ENCODE measurements at places on chromosomes 3 and 15.

DNA sequence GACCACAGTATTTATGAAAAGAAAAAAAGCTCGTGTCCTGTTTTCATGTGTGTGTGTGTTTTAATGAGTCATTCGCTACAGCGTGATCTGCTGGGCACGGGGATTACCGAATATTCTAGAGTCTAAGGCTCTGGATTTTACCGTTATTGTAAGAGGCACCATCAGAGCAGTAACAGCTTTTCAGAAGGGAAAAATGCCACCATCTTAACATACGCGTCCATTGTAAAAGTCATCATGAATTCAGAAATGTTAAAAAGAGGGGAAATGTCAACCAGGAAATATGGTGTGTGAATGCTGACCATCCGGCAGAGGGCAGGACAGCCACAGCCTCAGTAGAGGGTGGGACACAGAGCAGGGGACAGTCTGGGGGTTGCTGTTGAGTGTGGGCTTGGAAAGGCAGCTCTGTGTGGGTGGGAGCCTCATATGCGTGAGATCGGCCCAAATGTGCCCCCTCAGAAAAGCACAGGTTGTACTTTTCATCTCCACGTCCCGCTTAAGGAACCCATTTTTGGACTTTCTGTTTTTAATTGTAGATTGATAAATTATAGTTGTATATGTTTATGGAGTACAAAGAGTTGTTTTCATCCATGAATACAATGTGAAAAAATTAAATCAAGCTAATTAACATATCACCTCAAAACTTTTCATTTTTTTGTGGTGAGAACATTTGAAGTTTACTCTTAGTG, 69.6 kb downstream of the ASB7 start:
- DNase-seq = no peak

DNA sequence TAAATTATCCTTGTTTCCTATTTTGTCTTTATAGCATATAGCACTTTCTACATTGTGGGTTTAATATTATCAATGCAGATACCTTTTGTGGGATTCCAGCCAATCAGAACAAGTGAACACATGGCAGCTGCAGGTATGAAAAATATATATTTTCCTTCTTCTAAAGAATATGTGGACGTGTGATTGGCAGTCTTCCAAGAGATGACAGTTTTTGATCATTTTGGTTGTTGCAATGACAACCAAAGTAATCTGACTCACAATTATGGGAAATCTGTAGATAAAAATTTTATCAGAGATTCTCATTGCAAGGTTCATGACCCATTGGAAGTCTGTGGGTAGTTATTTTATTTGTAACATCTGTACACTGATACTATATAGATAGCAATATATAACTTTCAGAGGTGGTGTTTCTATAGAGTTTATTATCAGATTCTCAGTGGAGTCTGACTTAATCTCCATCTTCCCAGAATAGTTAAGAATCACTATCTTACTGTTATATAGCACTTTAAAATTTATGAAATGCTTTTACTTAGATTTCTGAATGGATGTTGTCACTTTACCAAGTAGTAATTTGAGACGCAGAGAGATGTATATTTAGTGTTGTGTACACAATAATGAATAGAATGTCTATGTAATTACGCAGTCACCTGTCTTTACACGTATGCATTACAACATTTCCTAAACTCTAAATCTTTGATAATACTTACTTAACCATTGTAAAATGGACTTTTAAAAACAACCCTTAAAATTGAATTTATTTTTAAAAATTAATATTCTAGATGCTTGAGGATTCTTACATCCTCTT, 82.5 kb downstream of the STT3B start:
- DNase-seq = no peak

- DNase-seq = no peak
Measured at GRCh38 chr15:85691350-85692240, 103.1 kb downstream of the KLHL25 start.

- DNase-seq = no peak
Measured at GRCh38 chr15:89801471-89802195, 13.0 kb downstream of the ANPEP start.

GRCh38 chr3:112632596-112632995, 8.3 kb downstream of the CCDC80 start:
- DNase-seq = no peak

DNA sequence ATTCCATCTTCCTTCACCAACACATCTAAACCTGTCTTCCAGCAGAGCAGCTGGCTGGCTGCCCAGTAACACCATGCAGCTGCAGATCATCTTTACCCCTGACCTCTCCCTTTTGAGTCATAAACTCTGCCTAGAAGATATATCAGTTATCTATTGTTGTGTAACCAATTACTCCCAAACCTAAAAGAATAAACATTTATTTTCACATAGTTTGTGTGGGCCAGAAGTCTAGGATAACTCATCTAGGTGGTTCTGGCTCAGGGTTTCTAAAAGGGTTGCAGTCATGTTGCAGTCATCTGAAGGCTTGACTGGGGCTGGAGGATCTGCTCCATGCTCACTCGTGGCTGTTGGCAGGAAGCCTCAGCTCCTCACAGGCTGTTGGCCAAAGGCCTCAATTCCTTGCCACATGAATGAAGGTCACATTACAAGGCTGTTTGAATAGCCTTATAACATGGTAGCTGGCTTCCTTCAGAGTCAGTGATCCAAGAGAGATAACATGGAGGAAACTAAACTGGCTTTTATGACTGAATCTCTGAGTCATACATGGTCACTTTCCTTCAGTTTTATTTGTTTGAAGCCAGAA, 92.8 kb downstream of the GOLIM4 start:
- no peak for DNase-seq

DNA sequence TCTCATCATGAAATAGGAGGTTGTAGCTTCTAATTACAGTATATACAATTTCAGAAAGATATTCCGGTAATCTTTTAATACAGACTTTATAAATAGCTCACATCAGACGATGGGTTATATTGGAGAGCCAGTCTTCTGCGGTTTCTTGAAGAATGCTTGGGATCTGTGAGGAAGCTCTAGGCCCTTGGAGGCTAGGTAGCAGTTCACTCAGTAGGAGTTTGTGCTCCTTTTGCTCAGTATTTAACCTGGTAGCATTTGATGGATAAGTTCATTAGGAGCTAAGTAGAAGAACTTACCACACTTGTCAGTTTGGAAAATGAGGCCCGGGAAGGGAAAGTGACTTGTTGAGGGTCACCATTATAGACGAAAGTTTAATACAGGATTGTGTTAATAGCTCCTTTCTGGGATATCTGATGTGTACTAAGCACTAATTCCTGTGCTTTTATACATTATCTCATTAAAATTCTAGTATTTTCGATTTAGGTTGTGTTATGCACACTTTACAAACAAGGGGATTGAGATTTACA, 2.8 kb downstream of the FNDC3B start:
- no peak for DNase-seq

DNA sequence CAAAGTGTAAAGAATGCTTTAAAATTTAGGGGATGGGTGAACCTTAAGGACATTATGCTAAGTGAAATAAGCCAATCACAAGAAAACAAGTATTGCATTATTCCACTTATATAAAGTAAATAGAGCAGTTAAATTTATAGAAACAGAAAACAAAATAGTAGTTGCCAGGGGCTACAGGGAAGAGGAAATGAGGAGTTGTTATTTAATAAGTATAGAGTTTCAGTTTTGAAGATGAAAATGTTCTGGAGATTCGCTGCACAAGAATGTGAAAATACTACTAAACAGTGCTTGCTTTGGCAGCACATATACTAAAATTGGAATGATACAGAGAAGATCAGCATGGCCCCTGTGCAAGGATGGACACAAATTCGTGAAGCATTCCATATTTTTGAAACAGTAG, 32.0 kb downstream of the DNAH12 start:
- DNase-seq = no peak

GRCh38 chr3:183290216-183290615, 37.2 kb downstream of the B3GNT5 start:
- no peak for DNase-seq

DNA sequence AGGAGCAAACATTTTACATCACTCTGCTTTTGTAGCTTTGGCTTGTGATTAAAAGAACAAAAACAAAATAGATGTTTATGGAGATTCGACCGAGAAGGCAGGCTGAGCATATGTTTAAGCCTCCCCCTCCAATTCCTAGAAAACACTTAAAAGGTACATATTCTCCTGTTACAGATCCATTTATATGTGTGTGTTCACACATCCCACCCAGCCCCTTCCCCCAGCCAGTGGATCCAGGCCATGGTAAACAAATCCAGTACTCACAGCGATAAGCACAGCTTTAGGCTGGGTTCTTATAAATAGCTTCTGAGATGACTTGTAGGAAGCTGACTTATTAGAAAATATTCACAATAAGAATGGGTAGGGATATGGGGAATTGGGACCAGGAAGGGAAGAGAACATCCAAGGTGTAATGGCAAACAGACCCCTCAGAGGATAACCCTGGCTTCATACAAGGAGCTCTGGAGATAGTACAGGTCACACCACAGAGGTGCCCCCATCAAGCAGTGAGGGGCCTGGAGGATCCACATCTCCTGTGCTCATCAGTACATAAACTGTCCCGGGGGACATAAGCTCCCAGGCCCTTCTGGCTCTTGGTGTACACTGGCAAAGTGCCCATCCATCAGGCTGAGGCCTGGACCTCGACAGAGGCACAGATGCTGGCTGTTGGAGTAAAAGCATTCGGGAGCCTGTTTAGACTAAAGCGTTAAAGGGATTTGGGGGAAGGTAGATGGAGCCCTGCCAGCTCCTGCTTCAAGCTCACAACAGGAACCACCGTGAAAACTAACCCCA, 70.0 kb upstream of the UBE2E1 start:
- no peak for DNase-seq

DNA sequence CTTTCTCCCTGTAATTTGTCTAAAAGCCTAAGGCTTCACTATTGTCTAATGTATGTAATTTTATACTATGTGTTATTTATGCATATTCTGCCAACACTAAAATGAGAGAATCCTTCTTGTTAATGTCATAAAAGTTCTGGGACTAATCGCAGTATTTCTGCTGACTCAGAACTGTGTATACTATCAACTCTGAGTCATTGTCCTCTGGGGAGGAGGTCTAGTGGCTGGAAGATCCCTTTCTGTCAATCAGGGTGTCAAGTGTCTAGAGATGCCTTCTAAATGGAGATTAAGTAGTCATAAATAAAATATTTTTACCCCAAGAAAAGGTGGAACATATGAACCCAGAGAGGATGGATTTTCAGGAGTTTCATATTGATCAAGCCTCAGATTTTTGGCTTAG, 473.4 kb downstream of the AGBL1 start:
- no peak for DNase-seq

DNA sequence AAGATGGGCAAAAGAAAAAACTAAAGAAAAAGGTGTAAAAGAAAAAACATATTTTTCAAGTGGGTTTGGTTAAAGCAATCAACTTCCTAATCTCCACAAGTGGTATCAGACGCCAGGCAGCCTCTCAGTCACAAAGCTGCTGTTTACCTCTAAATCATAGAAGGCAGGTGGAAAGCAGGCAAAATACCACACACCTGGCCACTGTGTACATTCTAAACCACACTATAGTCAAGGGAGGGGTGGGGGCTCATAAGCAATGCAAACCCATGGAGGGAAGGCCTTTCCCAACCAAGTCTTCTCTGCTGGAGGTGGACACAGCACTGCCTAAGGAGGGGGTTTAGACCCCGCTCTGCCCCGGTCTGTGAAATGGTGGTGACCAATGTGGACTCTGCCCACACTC, 50.4 kb downstream of the MCF2L2 start:
- no peak for DNase-seq

GRCh38 chr15:76730262-76730661, 174.9 kb downstream of the SCAPER start:
- no peak for DNase-seq

DNA sequence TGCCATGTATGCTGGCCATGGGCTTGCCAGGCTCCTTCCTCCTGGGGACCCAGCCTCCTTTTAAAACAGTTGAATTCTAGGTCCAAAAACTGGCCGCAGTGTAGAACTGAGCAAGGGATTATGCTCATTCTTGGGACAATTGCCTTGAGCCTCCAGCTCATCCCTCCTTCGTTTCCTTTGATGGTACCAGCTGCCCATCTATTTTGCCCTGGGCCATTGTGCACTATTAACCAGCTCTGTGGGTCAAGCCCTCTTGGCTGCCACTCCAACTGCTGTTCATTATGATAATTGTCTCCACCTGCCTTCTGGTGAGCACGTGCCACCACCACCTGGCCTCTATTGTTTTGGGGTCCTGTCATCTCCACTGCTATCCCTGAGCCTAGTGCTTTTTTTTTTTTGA, 75.8 kb upstream of the SYN2 start:
- no peak for DNase-seq

GRCh38 chr3:107654218-107654617, 131.5 kb downstream of the BBX start:
- no peak for DNase-seq

DNA sequence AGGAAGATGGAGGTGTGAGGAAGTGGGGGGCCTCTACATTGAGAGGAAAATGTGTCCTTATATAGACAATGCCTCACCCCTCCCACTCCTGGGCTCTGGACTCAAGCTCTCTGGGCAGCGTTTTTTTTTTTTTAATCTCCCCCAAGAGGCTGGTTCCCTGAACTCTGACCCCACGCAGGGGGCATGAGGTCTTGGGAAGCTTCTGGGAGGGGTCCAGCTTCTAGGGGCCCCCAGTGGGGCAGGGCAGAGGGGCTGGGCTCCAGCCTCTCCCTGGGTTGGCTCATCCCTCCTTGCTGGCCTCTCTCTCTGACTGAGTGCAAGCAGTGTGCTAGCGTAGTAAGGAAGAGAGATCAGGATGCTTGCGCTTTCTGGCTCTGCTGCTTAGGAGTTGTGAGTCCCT, 101.4 kb upstream of the HACD2 start:
- no peak for DNase-seq

GRCh38 chr3:149042789-149043386, 43.4 kb downstream of the HLTF start:
- no peak for DNase-seq

DNA sequence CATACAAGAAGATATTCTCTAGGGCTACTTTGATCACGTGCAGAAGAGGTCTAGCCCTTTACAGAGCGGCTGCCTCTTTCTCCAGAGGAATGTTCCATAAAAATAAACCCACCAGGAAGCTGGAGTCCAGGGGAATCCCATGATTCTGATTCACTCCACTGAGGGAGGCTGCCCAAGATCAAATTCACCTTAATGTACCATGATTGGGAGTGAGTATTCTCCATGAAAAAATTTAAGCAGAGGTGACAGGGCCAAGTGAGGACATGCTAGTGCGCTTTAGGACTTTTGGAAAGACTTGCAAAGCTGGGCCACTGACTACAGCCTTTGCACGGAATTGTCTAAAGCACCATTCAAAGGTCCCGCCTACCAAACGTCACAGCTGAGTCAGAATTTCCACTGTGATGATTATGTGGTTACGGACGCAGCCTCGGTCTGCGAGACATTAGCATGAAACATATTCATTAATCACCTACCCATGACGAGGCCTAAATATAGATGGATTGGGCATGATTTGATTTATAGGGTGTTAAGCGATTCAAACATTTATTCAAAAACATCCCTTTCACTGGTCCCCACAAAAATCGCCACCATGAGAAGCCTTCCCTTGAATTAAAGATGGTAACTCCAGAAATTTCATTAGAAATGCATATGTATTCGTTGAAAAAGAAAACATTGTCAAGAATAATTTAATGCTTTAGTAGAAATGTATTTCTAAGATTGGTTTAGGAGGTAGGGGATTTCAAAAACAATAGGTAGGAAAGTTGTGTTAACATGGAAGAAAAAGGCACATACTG, 152.6 kb downstream of the GREM1 start:
- no peak for DNase-seq

GRCh38 chr3:32405711-32406323, 14.2 kb downstream of the CMTM7 start:
- no peak for DNase-seq

All from SK-N-MC (cell line).